Mucosa of descending colon (tissue), 3 donors: ENCODE measurements at places on chromosomes 7 and 10. TPM values are rescaled to one million over a fixed set of nuclear protein-coding genes. Genes with fewer than 3 reads are reported as not detected.

Gene GLI3
- total RNA-seq: 56.3 TPM

Gene TWIST1
- total RNA-seq: not detected

Gene OR2A7
- 46.2 TPM for total RNA-seq

Gene CHST15
- 4.8 TPM for total RNA-seq

Gene TMEM236
- 59.9 TPM for total RNA-seq

Gene LDB3
- total RNA-seq: 22.7 TPM

Gene NPM3
- 15.3 TPM for total RNA-seq

Gene NEUROG3
- total RNA-seq: 6.7 TPM

Gene TMEM140
- 20.9 TPM for total RNA-seq

Gene ARHGAP22
- total RNA-seq: 0.93 TPM

Gene OTUD1
- 15.1 TPM for total RNA-seq

Gene SLC13A1
- 2.1 TPM for total RNA-seq

Gene KCND2
- total RNA-seq: 0.09 TPM

Gene TMEM213
- total RNA-seq: not detected

Gene PALD1
- total RNA-seq: 1.9 TPM

Gene SPOCK2
- 7.4 TPM for total RNA-seq

Gene CYP3A4
- 5.4 TPM for total RNA-seq

Gene CPN1
- total RNA-seq: not detected

Gene NRCAM
- 2.3 TPM for total RNA-seq
